Pancreas (tissue), 10 donors: ENCODE measurements at places on chromosomes 2 and 18. TPM values are rescaled to one million over a fixed set of nuclear protein-coding genes. Genes with fewer than 3 reads are reported as not detected.

The UPP2 gene
- not detected for total RNA-seq

The RAB6D gene
- not detected for total RNA-seq

The CSRNP3 gene
- total RNA-seq, result 4.3 TPM

The UGT1A8 gene
- not detected for total RNA-seq

The LYG2 gene
- not detected for total RNA-seq

The IL36RN gene
- not detected for total RNA-seq

The CROCC2 gene
- total RNA-seq, result not detected

The CPO gene
- total RNA-seq, result 0.28 TPM

The IDH1 gene
- 57.8 TPM for total RNA-seq

The FAM117B gene
- total RNA-seq, result 7.3 TPM

The ITGAV gene
- total RNA-seq, result 83.3 TPM

The DLGAP1 gene
- 0.29 TPM for total RNA-seq

The UGT1A4 gene
- total RNA-seq, result not detected

The IER3IP1 gene
- 5.1 TPM for total RNA-seq

The ASIC4 gene
- not detected for total RNA-seq

The UGT1A10 gene
- total RNA-seq, result not detected

The UNC80 gene
- 0.76 TPM for total RNA-seq

The TBC1D8 gene
- 34.9 TPM for total RNA-seq

The PAIP2B gene
- total RNA-seq, result 30.4 TPM

The RTTN gene
- total RNA-seq, result 7.2 TPM

The ALPI gene
- total RNA-seq, result not detected

The VAMP5 gene
- 9.5 TPM for total RNA-seq

The VIT gene
- total RNA-seq, result 0.44 TPM

The LAMA3 gene
- total RNA-seq, result 10.1 TPM

The DNAJC5G gene
- not detected for total RNA-seq

The HOXD12 gene
- not detected for total RNA-seq
